ENCODE measurements at places on chromosomes 5 and 9.

GRCh38 chr5:136021016-136021405 is 7.8 kb upstream of the TGFBI start:
- peak; percentile 63 for DNase-seq

GRCh38 chr9:114837923-114838322 is 32.1 kb upstream of the TNFSF15 start:
- no peak for DNase-seq

GRCh38 chr5:160628619-160628968 is 206.9 kb downstream of the PTTG1 start:
- no peak for DNase-seq

- DNase-seq, result no peak
These were observed 41.3 kb downstream of the ASS1 start for GRCh38 chr9:130486103-130486502.

DNA sequence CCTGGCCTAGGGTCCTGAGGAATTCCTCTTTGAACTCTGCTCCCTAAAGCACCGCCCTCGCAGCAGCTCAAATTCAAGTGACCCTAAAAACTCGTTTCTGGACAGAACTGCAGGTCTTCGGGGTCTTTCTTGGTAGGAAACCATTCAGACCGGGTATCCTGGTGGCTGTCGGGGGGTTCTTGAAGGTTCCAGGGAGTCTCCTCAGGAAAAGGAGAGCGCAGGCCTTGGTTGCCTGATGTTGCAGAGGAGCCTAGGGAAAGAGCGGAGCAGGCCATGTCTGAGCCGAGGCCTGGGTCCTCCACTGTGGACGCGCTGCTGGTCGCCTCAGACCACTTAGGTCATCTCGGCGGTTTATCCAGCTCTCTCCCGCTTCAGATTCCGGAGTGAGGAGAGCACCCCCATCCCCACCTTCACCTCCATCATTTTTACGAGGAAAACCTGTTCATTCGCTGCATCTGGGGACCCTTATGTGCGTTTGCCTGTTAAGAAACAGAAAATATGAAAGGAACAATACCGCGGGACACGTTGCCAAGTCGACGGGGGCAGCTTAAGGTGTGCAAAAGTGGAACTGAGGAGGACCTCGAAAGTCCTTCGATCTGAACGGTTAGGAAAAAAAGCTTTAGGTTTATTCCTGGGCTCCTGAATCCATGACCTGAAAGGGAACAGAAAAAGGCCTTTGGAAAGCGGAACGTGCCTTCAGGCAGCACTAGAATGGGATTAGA is 299.4 kb downstream of the PARP8 start:
- no peak for DNase-seq

GRCh38 chr9:91296354-91296753 is 65.4 kb downstream of the AUH start:
- no peak for DNase-seq
